Glomerular endothelial cell (primary cell): ENCODE measurements at places on chromosomes 5 and 9.

- DNase-seq: no peak
These were observed 21.7 kb downstream of the SLC30A5 start for GRCh38 chr5:69115526-69115925.

DNA sequence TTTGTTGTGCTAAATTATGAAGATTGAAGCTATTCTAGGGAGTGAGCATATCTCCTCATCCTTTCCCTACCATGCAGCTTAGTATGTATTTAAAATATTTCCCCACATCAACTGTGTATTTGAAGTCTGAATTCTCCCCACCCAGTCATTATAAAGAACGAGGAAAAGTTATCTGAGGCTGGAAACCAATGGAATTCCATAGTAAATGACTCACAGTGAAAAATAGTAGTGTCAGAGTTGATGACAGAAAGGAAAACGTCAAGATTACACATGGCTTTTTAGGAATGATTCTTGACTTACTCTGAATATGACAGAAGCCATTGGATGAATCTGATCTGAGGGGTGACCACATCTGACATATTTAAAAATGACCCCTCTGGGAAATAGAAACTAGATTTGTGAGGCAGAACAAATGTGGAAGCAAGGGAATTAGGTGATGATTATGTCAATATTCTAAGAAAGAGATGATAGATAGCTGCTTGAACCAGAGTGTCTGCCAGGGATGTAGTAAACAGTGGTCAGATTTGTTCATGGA is 1768.9 kb upstream of the CDH9 start:
- no peak for DNase-seq

GRCh38 chr5:173474881-173475287 is 141.6 kb downstream of the BOD1 start:
- DNase-seq: no peak

DNA sequence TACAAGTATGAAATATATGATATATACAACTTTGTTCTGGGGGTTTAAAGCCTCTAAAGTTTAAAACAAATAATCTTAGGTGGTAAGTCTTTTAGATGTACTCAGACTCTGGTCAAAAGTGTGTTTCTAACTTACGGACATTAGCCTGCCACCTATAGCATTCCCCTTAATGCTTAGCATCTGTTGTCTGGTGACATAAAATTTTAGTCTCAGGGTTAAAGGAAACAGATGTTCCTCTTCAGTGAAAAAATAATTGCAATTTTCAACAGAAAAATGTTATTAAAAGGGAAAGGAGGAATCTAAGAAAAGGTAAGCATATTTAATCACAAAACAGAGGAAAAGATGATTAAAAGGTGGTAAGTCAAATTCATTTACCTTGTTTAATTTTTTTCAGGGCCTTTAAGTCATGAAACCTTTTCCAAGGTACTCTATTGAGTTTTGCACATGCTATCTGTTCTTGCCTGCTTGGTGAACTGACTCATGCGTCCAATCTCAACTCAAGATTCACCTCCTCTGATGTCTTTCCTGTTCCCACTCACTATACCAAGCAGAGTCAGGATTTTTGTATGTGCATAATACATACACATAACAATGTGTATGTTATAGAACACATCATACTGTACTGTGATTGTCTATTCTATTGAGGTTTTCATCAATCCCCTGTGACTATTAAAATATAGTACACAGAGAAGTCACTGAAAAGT is 7.9 kb downstream of the TMEM167A start:
- DNase-seq: no peak

- DNase-seq: no peak
These were observed 503.4 kb downstream of the NFIB start for GRCh38 chr9:13810510-13810909.

GRCh38 chr5:76099756-76100155 is 16.6 kb downstream of the SV2C start:
- no peak for DNase-seq

DNA sequence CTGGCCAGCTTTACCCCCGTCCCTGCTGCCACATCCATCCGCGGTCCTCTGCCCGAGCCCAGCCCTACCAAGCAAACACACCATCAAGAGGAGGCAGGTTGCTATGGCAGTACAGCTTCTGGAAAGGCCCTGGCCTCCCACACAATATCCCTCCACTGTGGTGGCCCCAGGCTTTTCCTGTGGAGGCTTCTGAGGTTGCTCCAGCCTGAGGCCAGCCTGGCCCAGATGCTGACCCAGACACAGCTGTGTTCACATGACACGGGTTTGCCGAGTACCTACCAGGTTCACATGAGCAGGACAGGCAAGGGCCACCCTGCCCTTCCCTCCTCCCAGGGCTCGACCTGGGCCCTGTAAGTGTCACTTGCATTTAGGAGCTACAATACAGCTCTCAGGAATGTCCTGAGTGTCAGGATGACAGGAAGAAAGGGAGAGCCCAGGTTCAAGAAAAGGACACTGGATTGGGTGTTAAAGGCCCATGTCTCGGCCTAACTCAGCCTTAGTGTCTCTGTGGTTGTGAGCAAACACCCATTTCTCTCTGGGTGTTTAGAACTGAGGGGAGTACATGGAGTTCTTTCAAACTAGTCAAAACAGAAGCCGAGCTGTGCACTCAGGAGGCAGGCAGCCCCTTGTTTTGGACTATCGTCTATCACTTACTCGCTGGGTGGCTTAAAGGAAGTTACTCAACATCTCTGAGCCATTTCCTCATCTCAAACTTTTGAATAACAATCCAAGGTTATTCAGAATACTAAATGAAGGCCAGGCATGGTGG is 40.2 kb downstream of the NAIF1 start:
- DNase-seq: no peak
